ENCODE measurements at places on chromosomes 5 and 9. TPM values are rescaled to one million over a fixed set of nuclear protein-coding genes. Genes with fewer than 3 reads are reported as not detected.

Gene CCL27
- not detected for total RNA-seq

Gene ELOVL7
- 8.2 TPM for total RNA-seq

Gene PSIP1
- total RNA-seq = 32.8 TPM

Gene ZNF354B
- total RNA-seq = 15.7 TPM

DNA sequence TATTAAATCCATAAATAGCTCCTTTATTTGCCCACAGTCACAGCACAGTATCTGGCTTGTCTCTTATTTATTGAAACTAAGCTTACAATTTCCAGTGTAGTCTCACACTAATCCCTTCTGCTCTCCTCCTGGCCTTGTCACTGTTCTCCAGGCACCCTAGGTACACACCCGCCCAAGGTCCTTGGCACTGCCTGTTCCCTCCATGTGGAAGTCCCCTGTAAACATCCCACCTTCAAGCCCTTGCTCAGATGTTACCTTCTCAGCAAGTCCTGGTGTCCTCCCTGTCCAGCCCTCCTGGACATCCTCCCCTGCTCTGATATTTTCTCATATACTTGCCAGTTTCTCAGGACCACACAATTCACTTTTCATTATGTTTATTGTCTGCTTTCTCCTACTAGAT, 44.2 kb upstream of the CFAP157 start:
- no peak for DNase-seq

DNA sequence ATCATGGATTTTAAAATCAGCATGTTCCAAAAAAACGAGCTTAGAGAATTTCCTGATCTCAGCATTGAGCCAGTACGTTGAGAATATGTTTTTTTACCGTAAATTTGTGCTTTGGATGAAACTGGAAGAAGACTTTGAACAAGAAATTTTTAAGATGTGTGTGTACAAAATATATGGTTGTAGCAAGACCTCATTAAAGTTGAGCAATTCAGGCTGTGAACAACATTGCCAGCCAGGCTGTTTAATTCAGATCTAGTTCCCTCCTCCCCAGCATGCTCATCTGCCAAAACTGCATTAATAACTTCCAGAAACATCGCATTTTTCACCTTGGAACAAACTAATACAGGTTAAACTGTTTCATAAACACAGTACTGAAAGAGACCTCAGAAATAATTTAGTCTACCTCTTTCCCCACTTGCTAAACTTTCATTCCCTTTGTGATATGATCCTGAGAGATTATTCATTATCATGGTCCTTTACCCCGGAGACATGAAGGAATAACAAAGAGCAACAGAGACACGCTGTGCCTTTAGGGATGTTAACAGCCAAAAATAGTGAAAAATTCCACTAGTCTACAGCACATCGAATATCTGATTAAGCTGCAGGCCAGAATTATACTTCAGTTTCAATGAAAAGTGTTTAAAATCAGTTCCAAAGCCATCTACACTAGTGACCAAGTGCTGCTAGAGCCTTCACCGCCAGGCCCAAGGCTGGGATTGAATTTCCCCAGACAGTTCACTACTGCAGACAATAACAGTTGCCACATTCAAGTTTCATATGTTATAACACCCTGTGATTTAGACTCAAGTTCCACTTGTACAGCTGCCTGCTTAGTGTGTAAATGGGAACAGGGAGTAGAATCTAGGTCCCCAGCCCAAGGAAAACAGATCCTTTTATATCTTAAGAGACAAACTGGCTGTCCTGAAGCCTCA, 89.6 kb downstream of the EFNA5 start:
- no peak for DNase-seq

DNA sequence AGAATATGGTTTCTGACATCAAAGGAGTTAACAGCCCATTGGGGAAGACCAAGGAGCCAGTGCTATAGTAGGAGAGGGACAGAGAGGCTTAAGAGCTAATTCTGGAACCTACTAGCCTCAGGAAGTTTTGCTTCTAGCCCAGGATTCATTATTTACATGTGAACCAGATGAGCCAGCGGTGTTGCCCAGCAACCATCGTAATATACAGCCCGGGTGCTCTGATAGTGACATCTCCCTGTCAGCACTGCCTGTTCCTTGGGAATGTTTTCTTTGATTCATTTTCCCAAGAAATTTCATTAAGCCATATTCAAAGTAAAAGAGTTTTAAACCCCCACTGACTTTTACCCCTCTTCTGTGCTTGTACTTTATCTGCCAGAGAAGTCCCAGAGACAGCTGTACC, 217.4 kb upstream of the ADAMTSL1 start:
- no peak for DNase-seq

GRCh38 chr9:91927922-91928510, 22.0 kb downstream of the ROR2 start:
- no peak for DNase-seq

- DNase-seq = no peak
Measured at GRCh38 chr5:167965710-167966109, 325.7 kb upstream of the WWC1 start.

DNA sequence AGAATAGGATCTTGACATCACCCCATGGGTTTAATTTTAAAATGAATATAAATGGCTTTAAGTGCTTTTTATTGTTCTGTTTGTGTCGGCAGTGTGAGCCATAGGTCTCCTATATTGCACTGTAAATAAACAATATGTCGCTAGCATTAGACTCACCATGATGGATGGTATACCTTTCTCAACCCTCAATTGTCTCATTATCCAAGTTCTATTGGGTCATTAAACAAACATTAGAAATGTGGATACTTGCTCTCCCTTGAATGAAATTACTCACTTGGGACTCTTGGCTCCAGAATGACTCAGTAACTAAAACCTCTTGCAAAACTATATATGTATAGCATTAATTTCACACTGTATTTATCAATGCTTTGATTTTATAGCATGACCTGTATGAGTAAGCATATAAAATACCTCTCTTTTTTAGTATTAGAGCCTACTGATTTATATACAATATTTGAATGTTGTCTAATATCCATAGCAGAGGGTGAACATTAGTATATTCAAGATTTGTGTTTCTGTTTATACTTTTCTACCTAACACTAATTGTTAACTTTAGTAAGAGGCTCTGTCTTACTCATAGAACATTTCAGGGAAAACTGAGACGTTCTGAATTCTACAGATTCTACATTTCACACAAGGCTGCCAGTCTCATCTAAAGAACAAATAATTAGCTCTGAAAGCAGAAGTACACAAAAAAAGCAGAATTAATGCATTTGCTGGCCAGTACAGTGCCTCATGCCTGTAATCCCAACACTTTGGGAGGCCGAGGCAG, 303.8 kb upstream of the PRR16 start:
- no peak for DNase-seq

- no peak for DNase-seq
Measured at GRCh38 chr5:99037668-99038067, 108.9 kb upstream of the CHD1 start.
